Stimulated activated naive CD4-positive, alpha-beta T cell treated with Interleukin-2 at 50 U/mL for 16 hours (primary cell): ENCODE measurements at places on chromosomes 6 and 20.

GRCh38 chr6:9398767-9399373 lies 963.5 kb upstream of the SLC35B3 start:
- DNase-seq, result no peak

GRCh38 chr6:64000818-64001491 lies 365.4 kb downstream of the PHF3 start:
- no peak for DNase-seq

DNA sequence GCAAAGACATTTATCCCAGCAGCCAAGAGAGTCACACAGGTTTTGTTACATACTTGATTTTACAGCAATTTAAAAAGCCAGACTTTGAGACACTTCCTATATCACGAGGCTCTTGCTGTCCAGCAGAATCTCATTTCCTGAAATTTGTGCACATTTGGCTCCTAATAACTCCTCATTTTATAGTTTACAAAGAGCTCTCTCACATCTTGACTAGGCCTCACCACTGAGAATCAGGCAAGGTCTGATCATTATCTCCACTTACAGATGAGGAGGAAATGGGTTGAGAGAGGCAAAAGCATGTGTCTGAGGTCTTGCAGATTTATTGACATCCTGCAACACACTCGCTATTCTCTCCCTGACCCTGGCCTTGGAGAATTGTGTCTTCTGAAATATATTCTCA lies 426.8 kb downstream of the MAFB start:
- no peak for DNase-seq

- DNase-seq, result no peak
Observed at GRCh38 chr6:130435181-130435580, 69.4 kb downstream of the TMEM200A start.

DNA sequence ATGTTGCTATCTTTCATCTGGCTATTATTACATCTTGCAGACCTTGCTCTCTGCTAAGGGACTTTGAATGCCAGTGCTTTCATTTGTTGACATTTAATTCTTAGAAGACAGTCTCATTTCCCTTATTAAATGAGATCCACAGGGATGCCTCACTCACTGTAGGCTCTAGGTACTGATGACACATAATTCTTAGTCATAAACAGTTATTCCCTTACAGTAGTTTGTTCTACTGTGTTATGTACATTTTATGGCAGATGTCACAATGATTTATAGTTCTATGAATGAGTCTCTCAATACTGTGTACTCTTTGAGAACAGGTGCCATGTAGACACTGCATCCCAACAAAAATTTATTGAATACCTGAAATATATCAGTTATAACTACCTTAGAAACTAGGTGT lies 70.3 kb downstream of the FAM83B start:
- no peak for DNase-seq

GRCh38 chr20:1462001-1462400 lies 4.6 kb downstream of the NSFL1C start:
- DNase-seq, result no peak

GRCh38 chr6:143498428-143498827 lies 13.1 kb downstream of the FUCA2 start:
- peak; percentile 1 for DNase-seq

GRCh38 chr6:167811442-167812087 lies 15.1 kb upstream of the AFDN start:
- DNase-seq, result no peak

- DNase-seq, result no peak
Observed at GRCh38 chr6:154893917-154894316, 101.2 kb upstream of the TIAM2 start.
